ENCODE measurements at places on chromosomes 6 and 20.

DNA sequence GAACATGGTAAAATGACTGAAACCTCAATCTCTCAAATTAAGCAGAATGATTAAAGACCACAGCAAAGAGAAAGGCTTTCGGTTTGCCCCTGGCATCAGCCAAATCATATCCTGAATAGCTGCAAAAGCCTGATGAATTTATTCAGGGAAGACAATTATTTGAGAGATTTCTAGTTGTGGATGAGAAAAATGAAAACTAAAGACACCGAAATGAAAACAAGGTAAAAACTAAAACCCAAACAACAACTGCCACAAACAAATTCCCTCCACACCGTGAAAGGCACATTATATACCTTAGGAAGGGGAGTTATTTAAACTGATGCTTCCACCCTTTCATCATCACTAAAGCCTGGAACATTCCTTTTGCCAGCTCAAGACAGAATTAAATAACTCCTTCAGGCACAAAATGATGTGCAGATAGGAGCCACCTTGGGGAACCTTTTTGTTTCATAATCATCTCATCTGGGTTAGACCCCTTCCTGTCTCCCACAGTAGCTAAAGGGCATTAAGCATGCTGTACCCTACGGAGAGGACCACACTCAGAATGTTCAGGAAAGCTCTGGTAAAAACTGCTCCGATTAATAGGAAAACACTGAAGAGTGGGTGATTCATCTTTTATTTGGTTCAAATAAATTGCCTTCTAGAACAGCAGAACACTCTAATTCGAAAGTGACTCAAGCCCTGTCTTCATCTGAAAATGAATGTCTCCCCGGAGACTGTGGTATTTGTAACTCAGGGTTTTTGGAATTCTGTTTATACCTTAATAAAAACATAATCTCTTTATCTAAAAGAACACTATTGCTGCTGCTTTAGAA lies 9.1 kb upstream of the ANKRD60 start:
- no peak for DNase-seq

GRCh38 chr6:137923866-137924653 lies 57.0 kb downstream of the TNFAIP3 start:
- no peak for DNase-seq

DNA sequence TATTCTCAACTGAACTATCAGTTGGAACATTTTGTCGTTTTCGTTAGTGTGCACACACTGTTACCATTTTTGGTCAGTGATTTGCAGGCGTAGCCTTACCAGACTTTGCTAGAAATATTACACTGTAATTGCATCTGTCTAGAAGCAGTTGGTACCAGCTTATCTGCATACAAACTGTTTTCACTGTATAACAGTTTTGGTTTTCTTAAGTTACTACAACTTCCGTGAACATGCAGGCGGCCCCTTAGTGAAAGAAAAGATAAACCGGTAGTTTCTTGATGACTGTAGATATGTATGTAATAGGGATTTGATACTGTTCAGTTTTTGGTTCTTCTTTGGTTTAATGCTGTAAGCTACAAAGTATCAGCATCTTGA lies 1.3 kb downstream of the DSTN start:
- no peak for DNase-seq

DNA sequence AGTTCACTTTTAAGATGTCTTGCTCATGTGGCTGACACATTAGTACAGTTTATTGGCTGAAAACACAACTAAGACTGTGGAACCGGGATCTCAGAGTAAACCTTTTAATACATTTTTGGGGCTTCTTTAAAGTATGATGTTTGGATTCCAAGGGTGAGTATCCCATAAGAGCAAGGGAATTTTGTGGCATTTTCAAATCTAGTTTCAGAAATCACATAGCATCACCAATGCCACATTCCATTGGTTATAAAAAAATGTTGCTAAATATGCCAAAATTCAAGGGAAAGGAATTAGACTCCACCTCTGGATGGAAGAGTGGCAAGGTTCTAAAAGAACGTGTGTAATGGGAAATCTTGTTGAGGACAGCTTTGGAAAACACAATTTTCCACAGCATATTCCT lies 338.6 kb downstream of the COL12A1 start:
- DNase-seq, result no peak

DNA sequence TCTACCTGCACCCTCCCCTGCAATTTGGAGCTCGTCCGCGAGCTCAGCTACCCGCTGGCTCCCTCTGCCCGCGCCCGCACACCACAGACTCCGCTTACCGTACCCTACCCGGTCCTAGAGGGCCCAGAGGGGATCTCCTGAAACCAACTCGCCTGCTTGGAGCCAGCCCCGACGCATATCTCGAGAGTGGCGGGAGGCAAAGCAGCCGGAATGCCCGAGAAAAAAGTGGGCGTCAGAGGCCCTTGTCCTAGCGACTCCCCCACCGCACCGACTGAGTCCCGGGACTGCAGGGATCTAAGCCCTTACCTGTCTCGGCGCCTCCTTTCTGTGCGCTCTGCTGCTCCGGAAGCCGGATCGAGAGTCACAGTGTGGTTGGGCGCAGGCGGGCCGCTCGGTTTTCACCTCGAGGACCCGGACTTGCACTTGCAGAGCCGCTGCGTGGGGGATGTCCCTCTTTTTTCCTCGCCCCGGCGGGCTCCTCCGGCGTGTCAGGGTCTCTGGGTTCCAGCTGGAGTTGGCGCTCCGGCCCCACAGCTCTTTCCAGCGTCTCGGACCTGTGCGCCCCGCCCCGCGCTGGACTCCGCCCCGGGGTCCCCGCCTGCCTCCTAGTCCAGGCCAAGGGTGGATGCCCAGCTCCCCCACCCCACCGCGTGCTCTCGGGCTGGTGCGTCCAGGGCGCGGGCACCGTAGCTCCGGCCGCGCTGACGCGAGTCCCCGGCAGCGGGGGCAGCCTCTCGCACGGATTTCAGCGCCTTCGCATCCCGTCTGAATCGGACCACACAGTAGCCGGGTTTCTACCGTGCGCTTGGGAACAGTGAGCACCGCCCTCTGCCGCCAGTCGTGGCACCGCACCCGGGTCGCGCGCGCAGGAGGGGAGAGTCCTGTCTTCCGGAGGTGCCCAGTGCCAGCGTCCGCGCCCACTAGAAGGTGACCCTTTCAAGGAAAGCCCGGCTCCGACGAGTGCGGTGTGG lies at the start of gene PROKR2:
TSS of gene PROKR2 (minus strand) at position 767 of the 971 bp plus-strand sequence. CDS start 2,585 bp downstream, outside the sequence.
- DNase-seq, result no peak

GRCh38 chr6:38352636-38353035 lies 287.1 kb downstream of the BTBD9 start:
- DNase-seq, result no peak

DNA sequence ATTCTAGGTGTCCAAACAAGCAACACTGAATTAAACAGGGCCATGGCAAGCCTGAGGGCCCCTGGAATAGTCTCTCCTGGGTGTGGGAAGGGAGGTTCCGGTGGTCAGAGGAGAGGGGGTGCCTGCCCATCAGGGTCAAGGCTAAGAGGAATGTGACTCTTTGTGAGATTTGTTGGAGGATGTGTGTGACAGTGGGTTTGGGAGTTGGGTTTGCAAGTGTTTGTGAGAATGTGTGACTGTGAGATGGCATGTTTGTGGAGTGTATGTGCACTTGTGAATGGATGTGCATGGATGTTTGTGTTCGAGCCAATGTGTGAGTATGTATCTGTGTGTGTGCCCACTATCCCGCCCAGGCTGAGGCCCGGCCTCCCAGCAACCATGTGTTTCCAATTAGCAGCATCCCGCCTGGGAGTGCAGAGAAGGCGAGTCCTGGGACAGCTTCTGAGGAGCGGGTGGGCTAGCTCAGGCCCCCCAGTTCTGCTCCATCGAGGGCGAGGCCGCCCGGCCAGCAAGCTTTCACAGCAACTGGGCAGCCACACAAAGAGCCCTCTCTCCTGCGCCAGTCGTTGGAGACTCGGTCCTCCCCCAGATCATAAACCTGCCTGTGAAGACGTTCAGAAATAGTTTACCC lies 12.6 kb downstream of the FOXC1 start:
- no peak for DNase-seq

DNA sequence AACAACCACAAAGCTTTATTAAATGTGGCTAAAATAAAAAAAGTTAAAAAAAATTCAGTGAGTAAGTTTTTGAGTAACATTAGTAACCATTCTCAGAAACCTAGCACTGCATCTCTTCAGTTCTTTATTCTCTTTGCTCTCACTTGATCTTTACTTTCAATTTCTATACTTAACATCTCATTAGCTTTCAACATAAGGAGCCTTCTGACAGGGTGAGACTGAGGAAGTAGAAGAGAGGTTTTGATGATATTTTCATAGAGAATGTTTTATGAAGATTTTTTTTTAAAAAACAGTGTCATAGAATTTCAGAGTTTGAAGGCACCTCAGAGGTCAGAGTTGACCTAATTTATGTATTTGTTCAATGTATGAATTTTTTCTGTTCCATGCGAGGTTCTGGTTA lies 60.8 kb downstream of the FAM83B start:
- DNase-seq, result no peak

DNA sequence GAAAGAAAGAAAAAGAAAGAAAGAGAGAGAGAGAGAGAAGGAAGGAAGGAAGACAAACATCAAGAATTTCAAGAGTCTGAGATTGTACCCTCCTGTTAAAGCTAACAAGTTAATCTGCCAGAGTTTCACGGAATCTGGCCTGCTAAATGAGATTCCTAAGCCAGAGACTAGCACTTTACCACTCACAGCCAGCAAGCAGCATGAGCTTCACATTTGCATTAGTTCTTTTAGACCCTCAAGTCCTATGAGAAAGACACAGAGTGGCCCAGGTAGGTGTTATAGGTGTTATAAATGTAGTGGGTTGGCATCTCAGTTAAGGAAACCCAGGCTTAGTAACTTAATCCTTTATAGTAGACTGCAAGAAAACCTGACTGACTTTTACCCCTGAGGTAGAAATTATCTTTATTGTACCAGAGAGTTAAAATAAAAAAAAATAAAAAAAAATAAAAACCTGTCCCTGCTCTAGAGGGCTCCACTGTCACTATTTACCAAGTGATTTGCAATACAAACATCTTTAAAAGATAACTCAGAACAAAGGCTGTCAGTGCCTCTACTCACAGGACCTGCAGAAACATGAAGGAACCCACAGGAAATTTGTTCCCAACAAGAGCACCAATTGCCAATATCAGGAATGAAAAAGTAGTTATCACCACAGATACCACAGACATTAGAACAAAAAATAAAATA lies 9.7 kb upstream of the IBTK start:
- DNase-seq, result peak; percentile 54

DNA sequence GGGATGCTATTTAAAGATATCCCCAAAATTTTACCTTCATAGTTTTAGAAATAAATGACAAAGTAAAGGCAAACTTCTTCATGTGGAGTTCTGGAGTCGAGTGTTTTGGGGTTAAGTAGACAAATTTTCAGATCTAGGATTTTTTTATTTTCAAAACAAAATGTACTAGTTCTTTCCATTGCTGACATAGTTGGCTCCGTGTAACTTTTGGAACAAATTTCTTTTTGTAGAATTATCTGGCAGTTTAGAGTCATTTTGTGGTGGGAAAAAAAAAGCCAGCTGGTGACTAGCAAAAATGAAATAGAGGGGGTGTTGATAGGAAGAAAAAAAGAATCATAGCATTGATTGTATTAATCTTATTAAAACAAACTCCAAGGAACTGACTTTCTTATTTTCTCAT lies 131.6 kb upstream of the TCF21 start:
- no peak for DNase-seq

- no peak for DNase-seq
Measured at GRCh38 chr6:75438013-75438431, 55.6 kb downstream of the FILIP1 start.

DNA sequence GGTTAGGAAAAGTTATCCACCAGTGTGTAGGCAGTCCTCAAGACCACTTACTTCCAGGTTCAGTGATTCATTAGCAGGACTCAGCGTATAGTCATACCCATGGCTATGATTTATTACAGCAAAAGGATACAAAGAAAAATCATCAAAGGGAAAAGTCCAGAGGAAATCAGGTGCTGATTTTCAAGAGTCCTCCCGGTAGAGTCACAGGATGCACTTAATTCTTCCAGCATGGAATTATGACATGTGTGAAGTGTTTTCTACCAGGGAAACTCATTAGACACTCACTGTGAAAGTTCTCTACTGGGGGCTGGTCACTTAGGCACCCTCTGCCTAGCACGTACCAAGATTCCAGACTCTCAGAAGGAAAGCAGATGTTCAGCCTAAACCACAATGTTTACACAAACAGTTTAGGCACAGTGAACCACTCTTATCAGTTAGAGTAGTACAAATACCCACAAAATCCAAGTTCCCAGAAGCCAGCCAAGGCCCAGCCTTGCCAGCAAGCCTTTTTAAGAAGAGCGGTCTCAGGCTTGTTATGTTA lies 10.2 kb downstream of the WFDC3 start:
- peak; percentile 68 for DNase-seq

- DNase-seq, result peak; percentile 38
Measured at GRCh38 chr20:47380481-47380880, 24.0 kb upstream of the ZMYND8 start.

- DNase-seq, result no peak
Measured at GRCh38 chr6:168147205-168147738, 68.3 kb upstream of the FRMD1 start.

DNA sequence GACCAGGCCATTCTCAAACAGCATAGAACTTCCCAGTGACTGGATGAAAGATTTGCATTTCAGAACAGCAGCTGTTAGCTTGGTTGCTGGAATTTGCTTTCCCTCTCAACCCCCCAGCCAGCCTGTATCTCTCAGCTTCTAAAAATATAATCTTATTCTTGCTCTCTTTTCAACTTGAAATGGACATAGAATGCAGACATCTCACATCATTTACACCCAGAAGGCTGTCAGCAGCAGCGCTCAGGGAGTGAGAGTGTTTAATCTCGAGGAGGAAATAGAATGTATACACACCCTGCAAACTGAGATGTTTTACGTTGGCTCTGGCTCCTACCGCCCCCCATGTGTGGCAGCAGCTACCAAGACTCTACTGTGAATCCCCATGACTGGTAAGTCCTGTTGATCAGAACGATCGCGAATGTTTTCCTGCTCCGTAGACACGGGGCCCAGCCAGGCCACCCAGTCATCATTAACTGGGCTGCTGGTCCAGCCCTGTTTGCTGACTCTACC lies 163.4 kb upstream of the SLC24A3 start:
- no peak for DNase-seq

DNA sequence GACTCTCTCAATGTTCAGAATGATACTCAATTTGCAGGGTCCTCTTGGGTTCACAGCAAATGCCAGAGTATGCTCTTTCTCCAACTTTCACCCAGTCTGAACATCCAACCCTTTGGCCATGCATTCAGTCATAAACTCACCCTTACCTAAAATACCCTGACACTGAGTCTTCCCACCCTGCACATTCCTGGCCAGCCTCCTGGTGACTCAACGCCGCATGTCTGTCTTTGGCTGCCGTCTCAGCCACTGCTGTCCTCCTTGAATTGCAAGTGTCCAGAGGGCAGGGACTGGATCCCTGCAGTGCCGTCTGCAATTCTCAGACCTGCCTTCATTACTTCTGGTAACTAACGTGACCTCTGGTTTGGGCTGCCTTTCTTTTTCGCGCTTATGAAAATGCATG lies 593.4 kb downstream of the QKI start:
- no peak for DNase-seq
